ENCODE measurements at places on chromosomes 2 and 18.

DNA sequence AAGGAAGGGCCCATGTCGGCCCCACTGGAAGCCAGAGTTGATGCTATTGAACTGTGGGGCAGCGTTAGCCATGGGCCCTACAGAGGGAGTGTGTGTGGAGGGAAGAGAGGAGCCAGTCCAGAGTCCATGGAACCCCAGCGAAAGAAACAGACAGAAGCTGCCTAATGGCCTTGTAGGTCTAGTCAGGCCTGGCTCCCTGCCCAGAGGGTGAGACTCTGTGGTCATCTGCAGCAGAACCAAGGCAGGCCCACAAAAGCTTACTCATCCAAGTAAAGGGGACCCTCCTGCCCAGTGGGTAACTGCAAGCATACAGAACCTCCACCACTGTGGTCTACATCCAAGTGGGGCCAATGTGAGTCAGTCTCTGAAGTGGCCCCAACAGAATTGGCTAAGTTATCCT is 439.8 kb downstream of the TGIF1 start:
- DNase-seq: no peak

- DNase-seq: no peak
These were observed 29.3 kb downstream of the PELI1 start for GRCh38 chr2:64114912-64115277.

DNA sequence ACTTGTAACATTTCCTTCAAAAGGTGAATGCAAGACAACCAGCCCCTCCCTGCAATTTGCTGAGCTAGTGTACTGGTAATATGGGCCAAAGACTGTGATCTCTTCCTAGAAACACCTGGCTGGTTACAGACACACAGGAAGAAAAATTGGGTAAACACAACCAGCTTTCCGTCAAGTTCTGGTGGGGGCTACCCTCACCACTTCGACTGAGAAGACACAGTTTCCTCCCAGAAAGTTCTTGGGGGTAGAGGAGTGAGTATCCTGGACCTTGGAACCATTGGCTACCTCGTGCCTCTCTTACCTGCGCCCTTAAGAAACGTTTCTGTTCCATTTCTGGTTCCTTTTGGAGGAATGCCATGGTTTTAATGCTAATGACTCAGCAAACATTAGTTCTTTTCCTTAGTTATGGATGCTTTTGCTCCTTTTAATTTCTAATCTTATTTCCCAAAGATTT is 120.9 kb upstream of the DLX2 start:
- DNase-seq: no peak

GRCh38 chr2:53268626-53269025 is 499.0 kb upstream of the CHAC2 start:
- no peak for DNase-seq

DNA sequence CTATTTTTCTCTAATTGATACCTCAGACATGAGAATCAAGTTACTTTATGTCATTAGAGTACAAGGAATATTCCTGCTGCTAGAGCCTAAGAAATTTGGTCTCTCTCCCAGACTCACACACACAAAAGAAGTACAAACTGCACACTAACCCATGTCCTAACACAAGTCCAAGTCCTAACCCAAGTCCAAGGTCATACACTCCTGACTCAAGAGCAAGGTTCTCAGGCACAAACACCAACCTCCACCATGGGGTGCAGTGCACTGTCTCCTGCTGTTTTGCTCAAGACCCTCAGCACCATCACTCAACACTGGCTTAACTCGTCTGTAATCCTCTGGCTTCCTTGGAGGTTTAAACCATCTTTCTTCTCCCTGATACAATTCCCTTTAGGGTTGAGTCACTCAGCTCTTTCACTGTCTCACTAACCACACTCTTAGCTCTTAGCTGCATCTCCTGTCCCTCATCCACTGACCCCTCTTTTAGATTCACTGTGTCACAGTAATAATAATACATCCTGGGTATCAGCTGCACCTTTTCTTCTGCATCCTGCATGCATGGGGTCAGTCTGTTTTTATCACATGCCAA is 129.8 kb downstream of the BCL2L11 start:
- DNase-seq: no peak

GRCh38 chr18:6748241-6748640 is 18.7 kb downstream of the ARHGAP28 start:
- DNase-seq: no peak

DNA sequence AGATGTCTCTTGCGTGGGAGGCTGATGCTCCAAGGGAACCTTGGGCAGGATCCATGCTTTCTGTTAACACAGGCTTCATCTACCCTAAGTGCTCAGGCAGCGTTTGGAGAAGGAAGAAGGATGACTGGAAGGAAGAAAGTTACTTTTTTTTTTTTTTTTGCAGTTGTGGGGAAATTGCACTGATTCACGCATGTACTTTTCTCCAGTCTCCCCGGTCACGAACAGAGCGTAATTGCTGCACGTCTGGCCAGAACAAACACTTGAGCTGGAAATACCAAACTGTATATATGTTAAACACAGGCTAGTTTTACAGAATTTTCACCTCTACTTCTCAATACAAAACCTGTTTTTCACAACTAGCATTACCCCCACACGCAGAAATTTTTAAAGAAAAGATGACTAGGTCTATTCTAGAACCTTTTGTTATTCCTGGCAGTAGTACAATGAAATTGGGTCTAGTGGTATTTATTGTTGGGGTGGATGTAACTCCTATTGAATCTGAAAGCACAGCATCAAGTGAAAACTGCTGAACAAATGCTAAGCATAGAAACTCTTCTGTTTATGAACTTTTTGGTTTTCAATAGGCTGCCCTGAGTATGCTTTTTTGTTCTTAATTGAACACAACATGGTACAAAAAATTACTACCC is 9.3 kb upstream of the SCYGR5 start:
- no peak for DNase-seq

DNA sequence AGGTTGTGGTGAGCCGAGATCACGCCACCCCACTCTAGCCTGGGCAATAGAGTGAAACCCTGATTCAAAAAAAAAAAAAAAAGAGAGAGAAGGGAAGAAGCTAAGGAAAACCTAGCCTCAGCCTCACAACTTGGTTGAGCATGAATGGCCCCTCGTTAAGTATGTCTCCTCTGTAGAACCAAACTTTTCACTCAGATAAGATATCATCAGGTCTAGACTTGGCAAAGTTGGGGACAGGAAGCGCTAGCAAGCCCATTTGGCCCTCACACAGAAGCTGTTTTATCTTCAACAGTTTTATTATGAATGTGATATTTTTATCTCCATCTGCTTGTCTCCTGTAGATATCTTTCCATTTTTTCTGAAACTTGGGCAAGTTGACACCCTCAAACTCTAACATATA is 3.5 kb upstream of the ASXL2 start:
- DNase-seq: no peak

DNA sequence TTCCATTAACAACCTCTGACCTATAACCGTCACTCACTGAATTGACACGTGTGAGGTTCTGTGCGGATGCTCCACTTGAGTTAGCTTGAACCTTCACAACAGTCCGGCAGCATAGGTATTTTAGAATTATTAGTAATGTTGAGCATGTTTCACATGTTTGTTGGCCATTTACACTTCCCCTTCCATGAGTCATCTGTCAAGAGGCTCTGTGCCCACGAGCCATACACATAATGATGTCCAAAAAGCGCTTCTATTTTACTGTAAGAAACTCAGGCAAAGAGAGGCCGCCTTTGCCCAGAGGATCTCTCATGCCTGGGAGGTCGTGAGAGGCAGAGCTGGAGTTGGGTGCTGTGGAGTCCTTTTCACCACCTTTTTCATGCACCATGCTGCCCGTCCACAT is 28.9 kb upstream of the TMEM214 start:
- no peak for DNase-seq

GRCh38 chr2:118246726-118247125 is 158.5 kb downstream of the INSIG2 start:
- DNase-seq: no peak

GRCh38 chr2:97851172-97851571 is 137.8 kb downstream of the ZAP70 start:
- no peak for DNase-seq

GRCh38 chr2:12478151-12479064 is 238.3 kb upstream of the TRIB2 start:
- no peak for DNase-seq

DNA sequence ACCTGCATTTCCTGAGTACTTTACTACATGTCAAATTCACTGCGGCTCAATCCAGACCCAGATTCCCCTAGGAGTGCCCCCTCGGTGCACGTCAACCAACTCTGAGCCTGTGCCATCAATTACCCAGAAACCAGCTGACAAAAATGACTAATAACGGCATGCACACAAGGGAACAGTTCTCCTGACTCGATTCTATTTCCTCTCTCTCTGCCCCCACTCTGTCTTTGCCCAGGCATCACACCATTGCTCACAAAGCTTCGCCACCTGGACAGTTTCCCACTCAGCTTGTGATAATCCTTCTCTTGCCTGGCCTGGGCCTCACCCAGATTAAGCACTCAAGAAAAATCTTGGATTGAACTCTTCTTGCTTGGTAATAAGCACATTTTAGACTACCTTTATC is 115.3 kb upstream of the NDUFV2 start:
- no peak for DNase-seq

DNA sequence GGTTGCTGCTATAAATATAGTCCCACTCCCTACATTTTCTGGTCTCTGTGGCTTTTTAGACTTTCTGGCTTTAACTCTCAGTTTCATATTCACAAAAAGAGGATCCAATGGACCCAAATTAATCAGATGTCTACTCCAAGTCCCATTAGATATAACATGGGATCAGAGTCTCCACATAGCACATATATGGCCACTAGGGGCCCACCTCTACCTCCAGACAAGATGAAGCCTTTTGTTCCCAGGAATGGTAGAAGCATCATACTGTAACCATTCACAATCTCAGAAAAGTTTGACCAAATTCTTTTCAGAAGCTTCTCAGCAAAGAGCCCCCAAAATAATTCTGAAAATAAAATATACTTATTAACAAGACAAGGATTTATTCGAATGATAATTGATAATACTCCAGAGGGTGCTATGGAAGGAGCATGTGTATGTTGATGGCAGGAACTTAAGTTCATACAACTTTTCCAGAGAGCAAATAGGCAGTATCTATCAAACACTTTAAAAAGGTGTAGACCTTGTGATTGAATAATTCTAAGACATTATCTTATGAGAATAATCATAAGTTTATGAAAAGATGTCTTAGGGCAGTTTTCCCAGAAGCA is 382.3 kb upstream of the CRIM1 start:
- no peak for DNase-seq

DNA sequence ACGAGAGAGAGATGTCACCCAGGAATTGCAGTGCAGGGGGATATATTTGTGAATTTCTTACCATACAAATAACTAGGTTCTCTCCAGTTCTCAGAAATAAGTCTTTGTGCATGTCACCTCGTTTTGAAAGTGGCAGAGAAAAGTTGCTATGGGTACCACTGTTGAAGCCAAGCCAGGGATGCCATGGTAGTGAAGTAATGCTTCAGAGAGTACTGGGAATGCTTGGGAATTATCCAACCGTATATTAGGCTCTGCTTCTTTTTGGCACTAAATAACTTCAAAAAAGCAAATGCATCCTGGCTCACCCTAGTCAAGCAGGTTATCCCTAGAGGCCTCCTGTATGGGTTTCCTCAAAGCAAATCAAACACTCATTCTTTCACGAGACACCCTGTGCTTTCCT is 50.7 kb upstream of the DDX18 start:
- no peak for DNase-seq

DNA sequence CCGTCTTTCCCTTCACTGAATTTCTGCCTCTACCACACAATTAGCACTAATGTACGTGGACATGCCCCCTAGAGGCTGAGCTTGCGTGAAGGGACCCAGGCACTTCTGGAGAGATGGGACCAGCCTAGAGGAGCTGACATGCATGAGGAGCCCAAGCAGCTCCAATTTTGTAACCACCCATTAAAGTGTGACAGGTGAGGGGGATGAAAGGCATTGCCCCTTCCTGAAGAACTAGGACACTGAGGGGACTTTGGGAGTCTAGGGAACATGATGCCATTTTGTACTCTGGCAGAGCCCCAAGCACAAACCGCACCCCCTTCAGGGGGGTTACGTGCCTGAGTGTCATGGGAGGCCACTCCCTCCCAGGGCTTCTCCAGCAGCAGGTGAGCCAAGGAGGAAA is 63.6 kb downstream of the HNRNPLL start:
- DNase-seq: no peak

DNA sequence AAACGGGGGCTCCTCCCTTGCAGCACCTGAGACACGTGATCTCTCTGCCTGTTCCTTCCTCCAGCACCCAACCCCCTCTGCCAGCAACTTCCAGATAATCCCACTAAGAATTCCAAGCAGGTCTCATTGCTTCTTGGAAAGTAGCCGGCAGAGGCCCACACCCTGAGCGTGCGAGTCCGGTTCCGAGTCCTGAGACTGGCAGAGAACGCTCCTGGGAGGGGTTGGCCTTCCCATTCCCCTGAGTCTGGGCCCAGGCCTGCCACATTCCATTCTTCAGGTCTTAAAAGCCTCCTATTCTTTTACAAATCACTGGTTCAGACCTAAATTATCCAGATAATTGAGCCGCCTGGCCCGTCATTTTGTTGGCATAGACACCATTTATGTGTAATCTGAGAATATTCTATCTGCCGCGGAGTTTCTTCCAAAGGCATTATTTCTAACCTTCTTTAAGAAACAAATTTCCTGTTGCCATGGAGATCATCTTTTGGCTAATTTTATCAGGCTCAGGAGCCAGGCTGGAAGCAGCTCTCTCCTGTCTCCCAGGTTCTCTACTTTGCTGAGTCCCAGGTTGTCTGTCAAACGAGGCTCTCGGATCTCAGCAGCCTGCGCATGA is 165.4 kb downstream of the MYCN start:
- no peak for DNase-seq

DNA sequence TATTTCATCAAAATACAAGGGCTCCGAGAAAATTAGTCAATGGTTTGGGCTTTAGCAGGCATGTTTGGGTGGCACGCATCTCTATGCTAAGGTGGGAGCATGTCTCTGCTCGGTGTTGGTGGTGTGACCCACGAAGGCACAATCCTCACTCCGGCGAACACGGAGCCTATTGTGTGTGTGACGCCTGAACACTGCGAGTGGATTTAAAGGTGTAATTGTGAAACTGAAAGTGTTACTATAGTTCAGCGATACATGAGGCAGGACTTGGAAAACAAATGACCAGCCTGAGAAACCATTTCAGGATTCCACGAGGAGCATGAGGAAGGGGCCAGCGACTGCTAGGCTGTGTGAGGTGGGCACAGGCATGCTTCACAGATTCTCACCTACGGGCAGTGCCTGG is 41.7 kb upstream of the LDLRAD4 start:
- DNase-seq: no peak

- DNase-seq: no peak
These were observed 52.7 kb upstream of the KYNU start for GRCh38 chr2:142824756-142825155.

DNA sequence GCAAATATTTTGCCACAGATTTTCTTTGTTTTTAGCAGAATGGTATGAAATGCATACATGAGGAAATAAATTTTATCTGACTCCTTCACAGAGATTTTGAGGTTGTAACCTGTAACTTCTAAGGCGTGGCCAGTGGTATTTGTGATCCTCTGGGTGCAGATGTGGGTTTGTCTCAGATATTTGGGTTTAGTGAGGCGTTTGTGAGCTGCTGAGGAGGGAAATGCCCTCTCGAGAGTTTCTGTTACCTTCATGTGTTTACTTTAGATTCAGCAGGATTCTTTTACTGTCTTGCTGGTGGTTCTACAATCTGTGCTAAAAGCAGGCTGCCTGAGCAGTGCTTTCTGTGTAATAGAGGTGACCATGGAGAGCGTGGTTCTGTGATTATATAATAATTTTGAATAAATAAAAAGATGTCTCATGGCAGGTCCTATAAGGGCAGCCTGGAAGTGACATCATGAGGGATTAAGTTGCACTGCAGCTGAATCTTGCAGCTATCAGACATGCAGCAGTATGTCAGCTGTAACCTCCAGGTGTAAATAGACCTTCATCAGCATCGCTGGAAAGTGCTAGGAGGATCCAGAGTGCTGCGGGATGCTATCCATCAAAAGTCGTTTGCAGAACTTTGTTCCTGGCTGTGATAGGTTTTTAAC is 34.1 kb downstream of the TANC1 start:
- no peak for DNase-seq
